Type B pancreatic cell (in vitro differentiated cells): ENCODE measurements at places on chromosomes 11 and 22. TPM values are rescaled to one million over a fixed set of nuclear protein-coding genes. Genes with fewer than 3 reads are reported as not detected.

DNA sequence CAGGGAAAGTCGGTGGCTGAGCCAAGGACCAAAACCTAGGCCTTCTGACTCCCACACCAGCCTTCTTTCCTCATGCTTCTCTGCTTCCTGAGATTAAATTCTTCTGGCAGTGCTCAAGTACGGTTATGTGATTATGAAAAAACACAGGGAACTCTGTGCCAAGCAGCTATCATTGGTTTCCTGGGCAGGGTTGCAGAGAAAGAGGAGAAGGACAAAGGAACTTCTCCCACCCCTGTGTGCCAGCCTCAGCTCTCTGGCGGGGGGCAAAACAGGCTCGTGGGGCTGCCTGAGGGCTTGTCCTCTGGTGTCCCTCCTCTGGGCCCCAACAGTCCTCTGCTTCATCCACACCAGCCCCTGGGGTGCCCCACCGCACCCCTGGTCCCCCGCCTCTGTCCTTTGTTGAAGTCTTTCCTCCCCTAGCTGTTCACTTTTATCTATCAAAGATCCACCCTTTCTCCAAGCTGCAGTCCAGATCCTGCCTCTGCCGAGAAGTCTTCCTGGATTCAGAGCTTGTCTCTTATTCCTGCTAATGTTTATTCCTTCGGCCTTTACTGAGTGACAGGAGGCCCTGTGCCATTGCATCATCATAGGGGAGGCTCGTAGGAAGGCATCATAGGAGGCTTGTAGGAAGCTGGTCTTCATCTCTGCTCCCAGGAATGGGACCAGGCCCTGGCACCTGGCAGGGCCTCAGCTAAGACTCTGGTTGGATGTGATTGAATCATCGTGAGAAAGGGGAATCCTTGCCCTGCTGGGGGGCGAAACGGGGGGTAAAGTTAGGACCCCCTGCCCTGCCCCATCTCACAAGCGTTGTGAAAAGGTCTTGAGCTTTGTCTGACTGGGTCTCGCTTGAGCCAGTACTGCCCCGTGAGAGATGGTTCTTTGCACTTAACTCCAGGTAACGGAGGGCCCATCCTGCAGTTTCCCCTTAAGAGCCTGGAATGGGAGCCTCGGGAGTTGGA lies 11.5 kb upstream of the FTH1 start:
- DNase-seq, result no peak

DNA sequence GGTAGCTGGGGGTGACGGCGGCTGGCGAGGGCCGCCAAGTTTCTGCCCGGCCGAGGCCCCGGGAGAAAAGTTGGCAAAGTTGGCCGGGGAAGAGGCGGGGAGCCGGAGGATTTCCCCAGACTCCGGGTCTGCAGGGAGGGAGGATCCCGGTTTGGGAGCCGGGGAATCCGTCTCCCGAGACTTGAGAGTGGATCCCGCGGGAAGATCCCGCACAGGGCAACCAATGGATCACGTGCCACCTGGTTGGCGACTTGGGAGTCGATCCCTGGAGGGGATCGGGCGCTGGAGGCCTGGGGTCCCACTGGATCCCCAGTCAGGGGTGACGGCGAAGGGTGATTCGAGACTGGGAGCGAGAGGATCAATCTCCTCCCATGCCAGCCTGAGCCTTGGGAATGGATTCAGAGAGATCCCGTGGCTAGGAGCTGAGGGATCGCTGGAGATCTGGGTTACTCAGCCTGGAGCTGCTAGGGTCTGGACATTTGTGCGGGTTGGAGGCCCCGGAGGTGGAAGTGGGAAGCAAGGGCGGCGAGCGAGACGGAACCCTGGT lies 394 bp downstream of the KIAA1671 start:
- peak; percentile 71 for DNase-seq

ASCL3 gene
- not detected in 2 replicates for total RNA-seq

TP53AIP1 gene
- 0.24 and 0.69 TPM in 2 replicates for total RNA-seq

TRMT2A gene
- 57.7 and 64.8 TPM in 2 replicates for total RNA-seq

- DNase-seq, result peak; percentile 70
These were observed 1.6 kb downstream of the CCND1 start for GRCh38 chr11:69642549-69642912.

CDHR5 gene
- 7.1 and 23.0 TPM in 2 replicates for total RNA-seq

PTS gene
- 27.3 and 35.1 TPM in 2 replicates for total RNA-seq

SLC25A45 gene
- 1.9 and 5.6 TPM in 2 replicates for total RNA-seq

DNA sequence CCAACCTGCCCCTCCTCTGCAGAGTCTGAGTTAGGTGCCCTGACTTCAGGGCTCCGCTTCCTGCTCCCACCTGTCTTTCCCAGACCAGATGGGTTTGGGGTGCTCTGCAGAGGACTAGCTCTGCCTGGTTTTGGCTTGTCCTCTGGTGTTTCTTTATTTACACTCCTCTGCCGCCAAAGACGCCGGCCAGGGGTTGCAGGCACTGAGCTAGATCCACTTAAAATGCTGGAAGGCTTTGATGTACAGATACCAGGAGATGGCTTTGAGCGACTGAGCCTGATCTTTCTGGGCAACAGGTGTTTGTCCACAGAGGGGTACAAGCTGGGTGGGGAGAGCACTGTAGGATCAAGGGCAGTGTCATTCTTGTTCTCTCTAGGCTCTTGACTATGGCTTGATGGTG lies 3.9 kb downstream of the SELENOH start:
- no peak for DNase-seq

DNA sequence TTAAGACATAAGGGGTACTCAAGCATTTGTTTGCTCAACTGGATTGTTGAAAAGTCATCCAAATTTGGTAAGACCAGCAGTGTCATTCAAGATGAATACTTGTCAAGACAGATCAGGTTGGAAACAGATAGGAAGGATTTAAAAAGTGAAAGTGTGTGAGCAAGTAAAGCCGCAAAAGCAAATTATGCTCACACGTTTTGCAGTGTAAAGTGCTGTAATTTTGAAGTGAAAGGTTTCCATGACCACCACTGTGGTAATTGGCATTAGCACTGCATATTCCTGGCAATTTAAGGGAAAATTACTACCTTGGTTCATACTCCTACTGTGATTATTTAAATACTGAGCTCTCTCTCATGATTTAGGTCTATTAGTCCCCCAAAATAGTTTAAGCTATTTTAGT lies 704.1 kb upstream of the CCDC179 start:
- no peak for DNase-seq

SEPTIN5 gene
- 45.7 and 54.6 TPM in 2 replicates for total RNA-seq

DNA sequence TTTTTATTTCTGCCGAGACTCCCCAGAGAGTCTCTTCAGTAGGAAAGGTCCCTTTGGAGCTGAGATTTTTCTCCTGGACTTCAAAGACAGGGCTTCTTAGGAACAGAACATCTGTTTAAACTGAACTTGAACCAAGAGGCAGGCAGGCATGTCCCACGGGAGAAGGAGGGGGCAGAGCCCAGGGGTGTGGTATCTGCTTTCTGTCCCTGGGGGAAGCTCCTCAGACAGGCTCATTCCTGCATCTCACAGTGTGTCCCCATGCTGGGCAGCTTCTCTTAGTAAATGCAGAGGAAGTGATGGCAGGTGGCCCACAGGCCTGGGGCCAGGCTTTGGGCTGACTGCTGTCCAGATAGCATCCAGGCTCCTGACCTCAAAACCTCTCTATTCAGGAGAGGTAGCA lies 47.3 kb downstream of the TSPAN18 start:
- DNase-seq, result no peak

UBXN1 gene
- total RNA-seq, result 76.5 and 113 TPM in 2 replicates

DNA sequence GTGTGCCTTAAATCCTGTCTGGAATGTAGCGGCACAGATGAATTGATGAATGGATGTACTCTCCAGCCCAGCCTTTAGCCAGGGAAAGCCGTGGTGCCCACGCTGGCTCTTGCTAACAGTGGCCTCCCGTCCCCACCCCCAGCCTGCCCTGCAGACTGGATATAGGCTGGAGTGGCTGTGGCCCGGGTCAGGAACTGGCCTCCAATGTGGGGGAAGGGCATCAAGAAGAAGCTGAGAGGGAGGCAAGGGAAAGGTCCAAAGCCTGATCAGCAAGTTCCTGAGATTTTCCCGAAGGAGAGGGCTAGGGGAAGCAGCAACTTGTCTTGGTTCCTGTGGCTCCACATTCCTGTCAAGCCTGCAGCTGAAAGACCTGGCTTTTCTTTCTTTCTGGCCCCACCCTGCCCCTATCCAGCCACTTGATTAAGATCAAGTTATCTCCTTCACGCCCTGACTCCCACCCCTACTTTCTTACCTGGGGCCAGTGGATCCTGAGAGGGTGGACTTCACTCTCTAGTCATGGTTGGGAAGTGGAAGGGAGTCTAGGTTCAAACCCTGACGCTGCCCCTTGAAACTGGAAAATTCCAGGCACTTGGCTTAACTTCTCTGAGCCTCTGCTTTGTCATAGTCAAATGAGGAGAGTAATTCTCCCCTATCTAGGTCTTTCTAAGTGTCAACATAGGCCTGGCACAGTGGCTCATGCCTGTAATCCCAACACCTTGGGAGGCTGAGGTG lies 11.0 kb upstream of the MICALL1 start:
- DNase-seq, result no peak

DNA sequence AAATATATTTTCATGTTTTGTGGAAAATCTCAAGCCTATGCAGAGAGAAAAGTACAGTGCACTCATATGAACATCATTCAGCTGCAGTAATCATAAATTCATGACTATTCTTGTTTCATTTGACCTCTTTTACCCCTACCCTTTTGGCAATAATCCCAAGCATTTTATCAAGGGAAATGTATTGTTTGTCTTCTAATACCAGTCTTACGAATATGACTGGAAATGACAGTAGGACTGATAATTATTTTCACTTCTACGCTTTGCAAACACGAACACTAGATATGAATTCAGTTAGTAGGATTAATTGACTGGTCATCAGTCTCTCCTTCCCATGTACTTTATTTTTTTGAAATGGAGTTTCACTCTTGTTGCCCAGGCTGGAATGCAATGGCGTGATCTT lies 90.3 kb downstream of the MTMR3 start:
- no peak for DNase-seq

- no peak for DNase-seq
These were observed 36.0 kb downstream of the BUD13 start for GRCh38 chr11:116736763-116737162.

DCDC1 gene
- total RNA-seq, result 2.0 and 4.8 TPM in 2 replicates

- no peak for DNase-seq
These were observed 45.1 kb downstream of the LRFN4 start for GRCh38 chr11:66901964-66902390.

GRCh38 chr22:46531581-46532175 lies 5.7 kb downstream of the CELSR1 start:
- no peak for DNase-seq

ENTHD1 gene
- not detected in 2 replicates for total RNA-seq

DNA sequence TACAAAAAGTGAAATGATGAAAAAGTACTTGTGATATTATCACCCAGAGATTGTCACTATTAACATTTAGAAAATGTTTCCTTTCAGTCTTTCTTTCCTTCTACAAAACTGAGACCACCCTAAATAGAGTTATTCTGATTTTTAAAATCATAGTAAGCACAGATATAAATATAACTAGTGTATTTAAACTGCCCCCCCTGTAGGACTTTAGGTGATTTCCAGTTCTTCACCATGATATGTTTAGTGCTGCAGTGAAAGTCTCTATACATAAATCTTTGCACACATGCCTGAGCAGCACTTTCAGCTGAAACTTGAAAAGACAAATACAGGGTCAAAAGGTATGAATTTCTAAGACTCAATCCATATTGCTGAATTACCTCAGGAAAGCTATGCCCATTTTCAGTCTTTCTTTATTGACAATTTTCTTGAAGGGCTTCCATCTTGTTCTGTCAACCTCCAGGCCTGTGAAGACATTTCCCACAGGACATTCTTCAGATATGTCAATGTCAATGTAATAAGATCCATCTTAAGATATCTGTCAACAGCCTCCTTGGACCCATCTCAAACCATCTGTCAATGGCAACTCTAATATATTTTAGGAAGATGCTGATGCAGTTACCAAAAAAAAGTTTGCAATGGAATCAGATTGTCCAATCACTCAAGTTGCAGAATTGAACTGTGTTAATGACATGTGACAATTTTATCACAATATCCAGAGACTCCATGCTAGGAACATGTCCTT lies 30.8 kb upstream of the LDLRAD3 start:
- DNase-seq, result no peak

DNA sequence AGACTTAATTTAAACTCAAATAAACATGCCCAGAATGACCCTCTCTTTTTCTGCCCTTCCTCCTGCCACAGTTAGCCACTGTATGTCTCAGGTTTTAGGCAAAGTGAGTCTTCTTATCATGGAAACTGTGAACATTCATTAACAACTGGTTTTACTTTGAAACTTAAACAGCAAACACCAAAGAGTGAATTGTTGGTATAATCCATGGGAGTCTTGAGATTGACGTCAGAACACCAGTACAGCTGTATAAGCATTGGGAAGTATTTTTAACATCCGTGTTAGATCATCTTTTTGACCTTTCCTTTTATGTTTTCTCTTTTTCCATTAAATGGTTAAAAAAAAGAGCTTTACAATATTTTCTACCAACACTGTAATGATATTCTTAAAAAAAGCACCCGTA lies 38.9 kb downstream of the ARHGEF12 start:
- no peak for DNase-seq

DNA sequence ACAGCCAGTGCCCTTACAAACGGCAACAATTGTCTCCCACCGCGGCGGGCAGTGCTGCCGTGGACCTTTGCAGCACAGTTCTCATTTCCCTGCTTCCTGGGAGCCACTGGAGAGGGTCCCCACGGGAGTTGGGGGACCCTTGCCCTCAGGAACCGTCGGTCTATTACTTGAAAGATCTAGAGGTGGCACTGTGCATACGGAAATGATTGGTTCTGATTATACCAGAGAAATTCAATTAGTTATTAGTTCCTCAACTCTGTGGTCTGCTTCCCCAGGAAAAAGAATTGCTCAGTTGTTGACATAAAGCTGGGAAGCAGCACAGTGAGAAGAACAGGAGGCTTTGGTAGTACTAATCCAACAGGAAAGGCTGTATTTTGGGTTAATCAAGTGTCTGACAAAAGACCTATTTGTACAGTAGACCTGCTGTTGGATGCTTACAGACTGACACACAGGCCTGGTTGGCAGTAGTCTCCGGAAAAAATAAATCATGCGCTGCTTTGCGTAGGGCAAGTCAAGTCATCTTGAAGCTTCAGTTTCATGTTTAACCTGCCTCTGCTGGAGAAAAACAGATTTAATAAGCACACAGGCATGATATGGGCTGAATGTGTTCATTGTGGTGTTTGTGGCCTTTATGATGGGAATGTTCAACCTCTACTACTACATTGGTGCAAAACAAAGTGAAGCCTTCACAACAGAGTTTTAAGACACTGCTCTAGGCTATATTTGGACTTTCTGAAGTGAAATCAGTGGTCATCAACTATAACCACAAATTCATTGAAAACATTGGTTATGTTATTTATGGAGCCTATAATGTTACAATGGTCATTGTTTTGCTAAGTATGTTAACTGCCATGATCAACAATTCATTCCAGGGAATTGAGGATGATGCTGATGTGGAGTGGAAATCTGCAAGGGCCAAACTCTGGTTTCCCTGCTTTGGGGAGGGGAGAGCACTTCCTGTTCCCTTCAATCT lies 54.6 kb upstream of the SC5D start:
- no peak for DNase-seq

- DNase-seq, result no peak
These were observed 27.1 kb upstream of the CTTN start for GRCh38 chr11:70371241-70371640.

GRCh38 chr22:30193031-30193775 lies 53.4 kb downstream of the LIF start:
- no peak for DNase-seq
